ENCODE measurements at places on chromosomes 5 and 9.

GRCh38 chr5:142425286-142426065 is 100.7 kb upstream of the SPRY4 start:
- DNase-seq: no peak

- DNase-seq: no peak
Observed at GRCh38 chr5:147510885-147511284, 1.0 kb upstream of the DPYSL3 start.

GRCh38 chr9:80651044-80651443 is 1038.3 kb downstream of the TLE1 start:
- DNase-seq: no peak

- no peak for DNase-seq
Observed at GRCh38 chr5:32504989-32505596, 60.6 kb upstream of the ZFR start.

DNA sequence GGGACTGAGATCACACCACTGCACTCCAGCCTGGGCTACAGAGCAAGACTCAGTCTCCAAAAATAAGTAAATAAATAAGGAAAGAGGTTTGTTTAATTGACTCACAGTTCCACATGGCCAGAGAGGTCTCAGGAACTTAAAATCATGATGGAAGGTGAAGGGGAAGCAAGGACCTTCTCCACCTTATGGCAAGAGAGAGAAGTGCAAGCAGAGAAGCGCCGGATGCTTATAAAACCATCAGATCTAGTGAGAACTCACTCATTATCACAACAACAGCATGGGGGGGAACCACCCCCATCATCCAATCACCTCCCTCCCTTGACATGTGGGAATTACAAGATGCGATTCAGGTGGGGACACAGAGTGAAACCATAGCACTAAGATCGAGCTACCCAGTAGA is 22.8 kb upstream of the RGMB start:
- peak; percentile 44 for DNase-seq

GRCh38 chr9:83932011-83932410 is 10.8 kb upstream of the KIF27 start:
- DNase-seq: no peak

- no peak for DNase-seq
Observed at GRCh38 chr5:1885404-1885755, 2.7 kb upstream of the IRX4 start.

DNA sequence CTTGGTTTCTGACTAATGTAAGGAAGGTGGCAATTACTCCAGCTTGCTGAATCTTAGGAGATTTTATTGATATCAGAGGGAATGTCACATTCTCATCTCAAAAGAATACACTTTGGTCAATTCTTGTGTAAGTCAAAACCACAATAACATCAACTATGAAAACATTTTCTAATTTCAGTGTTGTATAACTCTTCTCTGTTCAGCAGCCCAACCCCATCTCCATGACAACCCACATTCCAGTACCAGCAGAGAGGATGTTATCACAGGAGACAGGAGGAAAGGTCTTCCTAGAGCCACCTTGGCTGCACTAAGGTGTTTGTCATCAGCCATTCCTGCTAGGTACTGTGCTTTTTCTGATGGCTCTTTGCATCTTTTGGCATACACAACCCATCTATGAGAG is 529.1 kb upstream of the BRINP1 start:
- DNase-seq: no peak

DNA sequence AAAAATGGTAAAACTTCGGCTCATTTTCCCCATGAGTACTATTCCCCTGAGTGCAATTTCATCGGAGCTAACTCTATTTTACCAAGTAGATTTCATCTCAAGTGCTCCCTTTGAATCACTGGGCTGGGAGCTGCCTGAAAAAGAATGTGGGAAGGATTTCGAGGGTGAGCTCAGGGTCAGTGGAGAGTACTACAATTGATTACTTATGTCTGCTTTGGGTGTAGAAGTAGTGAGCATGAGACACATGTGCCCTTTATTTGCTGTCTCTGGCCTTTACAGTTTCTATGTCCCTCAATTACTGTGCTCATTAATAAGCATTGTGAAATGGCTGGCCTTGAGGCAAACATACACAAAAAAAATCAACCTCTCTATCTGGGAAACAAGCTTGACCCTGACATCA is 172.7 kb upstream of the RFX3 start:
- no peak for DNase-seq

GRCh38 chr5:39194466-39195136 is 24.8 kb downstream of the FYB1 start:
- no peak for DNase-seq

DNA sequence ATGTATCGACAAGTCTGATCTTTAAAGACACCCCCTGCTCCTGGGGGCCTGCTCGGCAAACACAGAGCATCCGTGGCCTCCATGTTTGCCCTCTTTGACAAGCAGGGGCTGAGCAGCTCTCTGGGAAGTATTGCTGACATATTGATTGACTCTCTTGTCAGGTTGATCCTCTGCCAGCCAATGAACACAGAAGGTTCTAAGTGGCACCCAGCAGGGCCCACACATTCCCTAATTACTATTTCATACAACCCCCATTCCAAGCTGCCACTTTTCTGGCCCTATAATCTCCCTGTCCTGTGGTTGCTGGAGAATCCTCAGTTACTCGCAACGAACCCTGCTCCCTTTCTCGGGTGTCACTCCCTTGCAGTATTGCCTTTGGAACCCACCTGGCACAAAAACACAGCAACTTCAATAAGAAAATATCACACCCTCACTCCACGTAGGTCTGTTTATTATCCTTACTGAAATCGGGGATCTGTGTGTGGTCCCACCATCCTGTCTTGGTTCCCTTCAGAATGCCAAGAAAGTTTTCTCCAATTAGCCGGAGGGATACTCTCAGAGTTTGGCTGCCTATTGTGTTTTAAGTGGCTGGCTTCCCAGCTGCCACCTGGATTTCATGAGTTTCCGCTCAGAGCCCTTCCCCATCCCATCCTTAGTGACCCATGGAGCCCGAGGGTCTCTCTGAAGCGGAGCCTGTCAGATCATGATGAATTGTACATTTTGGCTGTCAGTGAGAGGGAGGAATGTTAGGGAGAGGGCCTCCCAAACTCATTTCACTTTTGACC is 249.0 kb upstream of the WWC1 start:
- DNase-seq: no peak

DNA sequence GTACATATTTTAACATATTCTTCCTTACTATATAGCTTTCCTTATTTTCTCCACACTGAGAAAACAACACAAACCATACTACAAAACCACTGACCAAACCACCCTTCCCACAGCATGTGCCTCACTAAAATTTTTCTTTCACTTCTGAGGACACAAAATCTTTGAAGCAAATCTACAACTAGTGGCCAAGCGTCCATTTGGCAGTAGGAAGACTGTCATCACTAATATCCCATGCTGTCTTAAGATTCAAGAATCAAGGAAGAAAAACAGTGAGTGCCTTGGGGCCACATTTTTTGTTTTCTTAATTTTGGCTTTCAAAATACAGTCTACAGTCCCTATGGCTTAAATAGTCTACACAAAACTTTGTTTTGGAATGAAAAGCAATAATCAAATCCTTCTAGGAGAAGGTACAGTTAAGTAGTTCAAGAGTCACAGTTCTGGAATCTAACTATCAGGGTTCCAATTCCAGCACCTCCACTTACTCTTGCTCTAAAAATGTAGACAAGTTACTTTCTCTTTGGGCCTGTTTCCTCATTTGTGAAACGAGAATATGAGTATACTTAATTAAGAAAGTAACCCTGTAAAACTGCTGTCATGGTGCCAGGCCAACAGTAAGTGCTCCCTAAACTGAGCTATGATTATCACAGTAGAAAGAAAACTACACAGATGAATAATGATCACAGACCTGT is 227.9 kb downstream of the BNC2 start:
- no peak for DNase-seq

DNA sequence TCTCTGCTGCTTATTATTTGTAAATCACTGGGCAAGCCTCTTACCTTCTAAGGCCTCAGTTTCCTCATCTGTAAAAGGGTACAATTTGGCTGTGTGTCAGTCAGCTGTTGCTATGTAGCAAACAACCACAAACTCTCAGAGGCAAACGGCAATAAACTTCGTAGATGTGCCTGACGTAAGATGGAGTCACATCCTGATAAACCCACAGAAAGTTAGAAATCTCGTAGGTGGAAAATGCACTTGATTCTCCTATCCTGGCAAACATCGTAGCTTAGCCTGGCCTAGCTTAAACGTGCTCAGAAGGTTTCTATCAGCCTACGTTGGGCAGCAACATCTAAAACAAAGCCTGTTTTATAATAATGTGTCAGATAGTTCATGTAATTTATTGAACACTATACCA is 35.0 kb upstream of the UNC5A start:
- DNase-seq: peak; percentile 13

GRCh38 chr5:138503487-138504270 is 38.4 kb downstream of the EGR1 start:
- peak; percentile 81 for DNase-seq

DNA sequence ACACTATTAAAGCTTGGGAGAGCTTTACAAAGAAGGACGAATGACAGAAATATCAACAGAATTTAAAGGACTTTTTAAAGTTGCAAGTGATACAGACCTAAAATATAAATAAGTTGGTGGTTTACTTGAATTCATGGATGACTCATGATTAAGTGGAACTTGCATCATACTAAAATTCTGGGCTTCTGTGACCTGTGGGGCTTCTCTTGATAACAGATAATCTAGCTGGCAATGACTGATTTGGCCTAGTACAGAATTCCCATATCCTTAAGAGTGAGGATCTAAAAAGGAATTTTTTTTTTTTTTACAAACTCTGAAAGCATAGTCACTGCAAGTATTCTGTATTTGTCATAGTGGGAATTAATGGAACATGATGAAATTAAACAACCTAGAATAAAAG is 543.7 kb upstream of the SGCD start:
- DNase-seq: no peak

GRCh38 chr9:89466451-89467277 is 31.2 kb downstream of the SEMA4D start:
- no peak for DNase-seq

GRCh38 chr5:173974688-173975239 is 14.2 kb upstream of the C5orf47 start:
- DNase-seq: no peak

GRCh38 chr5:134524826-134525682 is at the start of gene JADE2:
JADE2 (plus strand) TSS chr5:134525670; CDS start chr5:134535858, 10,188 bp downstream.
- DNase-seq: peak; percentile 81

- no peak for DNase-seq
Observed at GRCh38 chr9:136700959-136701667, 11.3 kb upstream of the DIPK1B start.

All from RKO (cell line).